ENCODE measurements at places on chromosomes 5 and 9.

DNA sequence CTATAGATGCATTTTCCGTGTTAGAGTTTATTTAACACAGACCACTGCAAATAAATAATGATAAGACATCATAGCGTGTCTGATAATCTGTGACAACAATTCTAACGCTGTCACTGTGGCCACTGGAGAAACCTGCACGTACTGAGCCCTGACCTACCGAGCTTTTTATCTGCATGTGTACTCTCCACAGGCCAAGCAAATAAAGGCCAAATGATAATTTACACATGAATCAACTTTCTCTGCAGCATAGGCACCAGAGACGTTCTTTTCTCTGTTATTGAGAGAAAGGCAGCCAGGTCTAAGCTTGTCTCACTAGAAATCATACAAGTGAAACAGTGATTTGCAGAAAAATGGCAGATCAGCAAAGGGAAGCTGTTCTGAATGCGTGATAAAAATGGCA, 75.8 kb downstream of the POU5F2 start:
- no peak for DNase-seq

- no peak for DNase-seq
These were observed 1.2 kb upstream of the NEK6 start for GRCh38 chr9:124256517-124257069.

GRCh38 chr5:28580616-28581015, 1542.2 kb upstream of the CDH9 start:
- DNase-seq = no peak

GRCh38 chr5:147617711-147618350, 108.0 kb upstream of the DPYSL3 start:
- DNase-seq = no peak

- DNase-seq = no peak
These were observed 64.9 kb upstream of the OSMR start for GRCh38 chr5:38780945-38781344.

- no peak for DNase-seq
These were observed 14.8 kb upstream of the TUT7 start for GRCh38 chr9:86368871-86369521.

DNA sequence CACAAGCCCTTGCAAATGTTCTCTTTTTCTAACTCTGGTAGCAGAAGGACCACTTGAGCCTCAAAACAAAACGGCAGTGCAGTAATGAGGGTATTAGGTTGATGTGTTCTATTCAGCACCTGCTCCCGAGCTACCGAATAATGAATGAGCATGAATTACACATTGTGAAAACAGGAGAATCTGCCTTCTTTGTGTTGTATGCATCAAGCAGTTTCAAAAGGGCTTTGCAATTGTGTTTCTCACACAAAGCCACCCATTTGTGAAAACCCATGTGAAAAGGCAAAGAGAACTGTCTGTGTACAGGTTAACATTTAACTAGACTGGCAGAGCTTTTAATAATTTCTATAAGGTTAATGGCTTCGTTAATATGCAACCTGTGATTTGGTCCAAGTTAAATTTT, 97.8 kb downstream of the STK32A start:
- no peak for DNase-seq

- no peak for DNase-seq
These were observed 36.2 kb upstream of the OTULIN start for GRCh38 chr5:14628346-14628745.

DNA sequence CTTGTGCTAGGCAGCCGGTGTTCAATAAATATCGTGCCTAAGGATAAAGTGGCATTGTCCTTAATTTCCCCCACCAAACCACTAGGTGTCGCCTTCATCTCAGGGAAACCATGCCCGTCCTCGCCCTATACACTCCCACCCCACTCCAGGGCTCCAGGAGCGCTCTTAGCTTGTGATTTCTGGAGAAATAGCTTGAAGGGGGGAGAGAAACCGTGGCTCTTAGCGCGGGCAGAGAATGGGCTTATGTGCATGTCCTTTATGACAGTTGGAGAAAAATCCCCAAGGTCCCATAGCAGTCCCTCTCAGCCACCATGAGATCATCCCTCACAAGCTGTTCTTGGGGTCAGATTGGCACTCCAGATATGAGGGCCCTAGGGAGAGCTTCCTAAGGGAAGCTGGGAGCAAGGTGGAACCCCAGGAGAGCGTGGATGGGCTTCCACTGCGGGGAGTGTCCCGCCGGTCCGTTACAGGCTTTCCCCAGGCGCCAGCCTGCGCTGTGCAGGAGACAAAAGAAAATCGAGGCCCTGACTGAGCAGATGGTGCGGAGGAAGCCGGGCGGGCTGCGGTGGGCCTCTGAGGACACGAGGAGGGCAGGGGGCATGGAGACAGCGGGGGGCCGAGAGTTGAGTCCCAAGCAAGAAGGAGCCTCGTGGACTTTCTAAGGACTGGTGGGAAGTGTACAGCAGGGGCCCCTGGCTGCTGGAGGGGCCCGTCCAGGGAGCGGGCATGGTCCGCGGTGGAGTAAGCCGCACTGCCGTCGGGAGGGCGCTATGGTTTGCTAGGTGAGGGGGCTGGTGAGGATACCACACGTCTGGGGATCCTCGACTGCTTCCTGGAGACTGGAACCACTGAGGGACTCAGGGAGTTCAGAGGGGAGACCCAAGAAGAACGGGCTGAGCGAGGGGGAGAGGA, 750 bp upstream of the NPR2 start:
- peak; percentile 60 for DNase-seq

DNA sequence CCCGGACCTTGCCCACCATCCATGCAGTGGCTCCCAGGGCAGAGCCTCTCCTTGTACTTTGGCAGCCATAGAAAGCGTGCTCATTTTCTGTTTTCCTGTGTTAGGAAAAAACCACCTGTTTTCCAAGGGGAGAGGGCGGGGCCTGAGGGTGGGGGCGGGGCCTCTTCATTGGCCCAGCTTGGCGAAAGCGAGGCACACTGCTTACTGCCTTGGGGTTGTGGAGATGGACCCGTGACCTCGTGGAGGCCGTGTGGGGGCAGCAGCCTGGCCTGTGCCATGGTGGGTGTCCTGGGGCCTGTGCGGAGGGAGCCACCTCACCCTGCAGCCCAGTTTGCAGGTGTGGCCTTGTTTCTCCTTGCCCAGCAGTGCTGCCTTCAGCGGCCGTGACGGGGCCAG, 4.4 kb upstream of the TOR4A start:
- DNase-seq = no peak

DNA sequence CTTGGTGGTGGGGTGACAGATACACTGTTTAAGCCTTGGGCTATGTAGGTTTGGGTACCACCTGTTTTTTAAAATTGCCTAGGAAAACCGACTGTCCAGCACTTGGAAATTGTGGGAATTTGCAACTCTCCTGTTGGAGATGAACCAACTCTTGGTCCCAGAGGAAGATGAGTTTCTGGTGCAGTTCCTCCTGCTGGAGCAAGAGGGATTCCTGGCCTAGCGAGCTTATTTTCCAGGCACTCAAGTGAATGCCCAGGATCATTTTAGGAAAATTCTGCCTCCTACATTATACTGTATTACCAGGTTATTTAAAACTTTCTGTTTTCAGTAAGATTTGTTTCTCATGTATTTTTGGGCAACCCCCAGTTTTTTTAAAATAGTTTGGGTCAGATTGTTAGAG, 33.7 kb downstream of the AP3S1 start:
- DNase-seq = no peak

DNA sequence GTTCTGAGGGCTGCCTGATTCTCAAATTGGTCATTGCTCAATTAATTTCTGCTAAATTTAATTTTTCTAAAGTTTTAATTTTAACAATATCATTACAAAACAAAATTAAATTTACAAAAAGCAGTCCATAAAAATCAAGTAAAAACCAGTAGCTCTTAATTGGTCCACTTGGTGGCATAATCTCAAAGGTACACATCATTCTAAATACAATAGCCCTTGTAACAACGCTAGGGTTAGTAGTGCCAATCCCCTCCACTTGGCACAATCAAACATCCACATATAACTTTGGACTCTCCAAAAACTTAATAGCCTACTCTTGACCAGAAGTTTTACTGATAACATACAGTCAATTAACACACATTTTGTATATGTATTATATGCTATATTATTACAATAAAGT, 1.9 kb upstream of the NDUFB6 start:
- DNase-seq = no peak

Data from GM18507 (cell line).